GM04504 (cell line): ENCODE measurements at places on chromosomes 12 and 14.

DNA sequence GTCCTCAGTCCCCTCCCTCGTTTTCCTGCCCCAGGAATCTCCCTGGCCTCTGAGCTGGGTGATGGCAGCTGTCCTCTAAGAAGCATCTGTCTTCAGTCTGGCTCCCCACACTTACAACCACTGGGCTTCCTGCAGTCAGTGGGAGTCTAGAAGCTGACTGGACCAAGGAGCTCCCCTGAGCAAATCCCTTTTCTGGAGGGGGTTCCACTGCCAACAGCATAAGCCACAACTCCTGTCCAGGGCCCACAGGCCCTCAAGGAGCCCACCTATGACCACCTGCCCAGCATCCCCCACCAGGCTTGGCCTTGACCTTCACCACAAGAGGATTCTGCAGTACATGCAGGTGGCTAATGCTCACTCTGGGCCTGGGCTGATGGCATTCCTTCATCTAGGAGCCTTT, 4.1 kb downstream of the RDH16 start:
- DNase-seq: no peak

DNA sequence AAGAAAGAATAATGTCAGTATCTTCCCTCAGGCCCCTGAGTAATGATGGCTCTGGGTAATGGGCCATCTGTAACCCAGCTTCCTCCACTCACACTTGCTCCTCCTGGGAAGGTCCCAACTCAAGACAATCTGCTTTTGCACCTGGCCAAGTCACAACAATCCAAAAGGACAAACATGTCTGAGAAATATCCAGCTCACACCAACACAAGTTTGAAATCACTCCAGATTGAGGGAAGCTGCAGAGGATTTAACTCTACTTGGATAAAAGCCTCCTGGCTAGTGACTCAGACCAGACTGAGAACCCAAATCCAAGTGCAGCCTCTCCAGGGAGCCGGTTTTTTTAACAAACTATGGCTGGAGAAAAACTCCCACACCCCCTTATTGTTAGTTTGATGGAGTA, 34.2 kb downstream of the RTRAF start:
- DNase-seq: peak; percentile 68

GRCh38 chr12:94614288-94614721, 36.1 kb downstream of the TMCC3 start:
- DNase-seq: no peak

DNA sequence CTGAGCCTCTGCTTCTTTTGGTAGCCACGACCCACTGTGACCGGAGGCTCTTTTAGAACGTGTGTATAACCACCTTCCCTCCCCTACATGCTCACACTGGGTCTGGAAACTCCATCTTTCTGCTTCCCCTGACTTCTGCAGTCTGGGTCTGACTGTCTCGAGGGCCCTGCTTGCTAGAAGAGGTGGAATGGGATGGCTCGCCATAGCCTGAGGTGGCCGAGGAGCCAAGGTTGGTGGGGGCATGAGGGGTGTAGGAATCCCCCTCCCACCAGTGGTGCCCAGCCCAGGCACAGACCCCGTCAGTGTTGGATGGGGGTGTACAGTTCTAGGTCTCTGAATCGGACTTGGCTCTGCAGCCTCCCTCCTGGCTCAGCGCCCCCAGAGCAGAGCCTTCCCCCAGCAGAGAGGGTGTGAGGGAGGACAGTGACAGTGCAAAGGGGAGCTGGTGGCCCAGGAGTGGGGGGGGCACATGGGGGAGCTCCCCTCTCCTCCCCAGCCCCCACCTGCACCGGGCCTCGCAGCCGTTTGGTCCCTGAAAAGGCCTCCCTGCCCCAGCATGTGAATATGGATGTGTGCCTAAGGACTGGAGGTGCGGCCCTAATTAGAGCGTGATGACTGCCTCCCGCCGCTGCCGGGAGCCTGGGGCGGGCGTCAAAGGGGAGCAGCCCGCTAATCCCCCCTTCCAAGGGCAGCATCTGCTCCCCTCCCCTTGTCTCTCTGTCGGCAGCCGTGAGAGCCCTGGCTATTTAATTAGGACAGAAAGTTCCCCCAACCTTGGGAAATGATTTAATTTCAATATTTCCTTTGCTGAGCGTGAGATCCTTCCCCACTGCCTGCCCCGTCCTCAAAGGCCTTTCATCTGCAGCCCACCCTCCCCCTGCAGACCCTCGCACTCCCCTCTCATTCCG, 196.2 kb upstream of the C14orf180 start:
- no peak for DNase-seq

DNA sequence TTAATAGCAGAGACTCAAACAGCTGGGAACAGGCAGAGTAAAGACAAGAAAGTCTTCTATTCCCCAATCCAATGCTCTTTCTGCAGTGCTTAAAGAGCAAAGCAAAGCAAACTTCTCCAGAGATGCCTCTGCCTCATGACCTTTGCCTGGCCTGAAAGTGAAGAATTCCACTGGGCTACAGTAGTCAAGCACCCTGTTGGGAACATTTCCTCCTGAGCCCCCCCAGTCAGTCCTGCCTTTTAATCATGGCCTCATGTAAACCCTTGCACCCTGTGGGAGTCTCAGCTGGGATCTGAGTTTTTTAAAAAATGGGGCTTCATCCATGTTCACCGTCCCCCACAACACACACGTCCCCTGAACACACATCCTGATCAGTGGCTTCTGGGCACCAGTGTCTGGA, 62.7 kb upstream of the TSPAN11 start:
- no peak for DNase-seq

- no peak for DNase-seq
Observed at GRCh38 chr14:102727336-102728095, 49.7 kb upstream of the TRAF3 start.

DNA sequence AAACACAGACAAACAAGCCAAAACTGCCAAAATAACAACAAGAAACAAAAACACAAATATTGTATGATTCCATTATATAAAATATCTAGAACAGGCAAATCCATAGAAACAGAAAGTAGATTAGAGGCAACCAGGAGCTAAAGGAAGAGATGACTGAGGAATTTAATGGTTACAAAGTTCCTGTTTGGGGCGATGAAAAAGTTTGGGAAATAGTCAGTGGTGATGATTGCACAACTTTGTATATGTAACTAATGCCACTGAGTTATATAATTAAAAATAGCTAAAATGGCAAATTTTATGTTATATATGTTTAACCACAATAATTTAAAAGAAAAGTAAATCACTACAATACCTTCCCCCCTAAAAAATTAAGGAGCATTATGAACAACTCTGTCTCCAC, 24.5 kb downstream of the GNPTAB start:
- no peak for DNase-seq

- DNase-seq: peak; percentile 35
Observed at GRCh38 chr14:75454963-75455546, 27.2 kb downstream of the JDP2 start.

- no peak for DNase-seq
Observed at GRCh38 chr14:68624541-68625220, 168.2 kb downstream of the ZFP36L1 start.

DNA sequence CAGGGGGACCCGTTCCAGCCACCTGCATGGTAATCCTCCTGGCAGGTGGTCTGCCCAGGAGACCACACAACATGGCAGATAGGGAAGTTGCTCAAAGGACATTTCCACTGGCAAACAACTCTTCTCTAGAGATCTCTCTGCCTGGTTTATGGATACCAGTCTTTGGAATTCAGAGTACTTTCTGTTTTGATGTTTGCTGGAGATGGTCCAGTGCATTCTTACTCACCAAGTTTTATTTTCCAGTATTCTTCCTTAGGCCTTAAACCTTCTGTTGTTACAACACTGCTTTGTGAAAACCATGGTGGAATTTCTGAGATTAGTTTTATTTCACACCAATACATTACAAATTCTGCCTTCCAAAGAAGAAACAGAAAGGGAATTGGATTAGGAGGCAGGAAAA, 428.3 kb downstream of the FUT8 start:
- peak; percentile 18 for DNase-seq

GRCh38 chr14:32102152-32102787, 25.2 kb downstream of the ARHGAP5 start:
- DNase-seq: no peak

DNA sequence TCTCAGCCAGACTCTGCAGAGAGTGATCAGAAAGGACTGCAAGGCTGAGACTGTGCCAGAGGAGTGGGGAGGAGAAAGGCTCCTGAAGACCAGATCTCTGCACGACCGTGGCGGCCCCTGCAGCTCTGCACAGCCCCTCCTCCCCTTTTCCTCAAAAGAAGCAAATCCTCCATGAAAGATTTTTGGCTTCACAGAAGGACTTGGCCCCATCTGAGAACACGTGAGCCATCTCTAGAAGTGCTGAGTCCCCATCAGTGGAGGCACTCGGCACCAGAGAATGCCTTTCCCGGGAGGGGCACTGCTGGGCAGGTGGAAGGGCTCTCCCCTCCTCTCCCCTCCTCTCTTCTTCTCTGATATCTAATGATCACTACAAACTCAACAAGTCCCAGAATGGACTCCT, 6.8 kb downstream of the FIGNL2 start:
- no peak for DNase-seq

GRCh38 chr12:53227836-53228235, 4.2 kb downstream of the RARG start:
- no peak for DNase-seq

- no peak for DNase-seq
Observed at GRCh38 chr12:91859347-91859746, 286.3 kb downstream of the BTG1 start.

- DNase-seq: peak; percentile 80
Observed at GRCh38 chr12:55619354-55620138, 17.1 kb upstream of the OR10P1 start.

GRCh38 chr14:85617791-85618190, 87.8 kb downstream of the FLRT2 start:
- no peak for DNase-seq

GRCh38 chr14:96905825-96906224, 108.6 kb downstream of the VRK1 start:
- DNase-seq: no peak

DNA sequence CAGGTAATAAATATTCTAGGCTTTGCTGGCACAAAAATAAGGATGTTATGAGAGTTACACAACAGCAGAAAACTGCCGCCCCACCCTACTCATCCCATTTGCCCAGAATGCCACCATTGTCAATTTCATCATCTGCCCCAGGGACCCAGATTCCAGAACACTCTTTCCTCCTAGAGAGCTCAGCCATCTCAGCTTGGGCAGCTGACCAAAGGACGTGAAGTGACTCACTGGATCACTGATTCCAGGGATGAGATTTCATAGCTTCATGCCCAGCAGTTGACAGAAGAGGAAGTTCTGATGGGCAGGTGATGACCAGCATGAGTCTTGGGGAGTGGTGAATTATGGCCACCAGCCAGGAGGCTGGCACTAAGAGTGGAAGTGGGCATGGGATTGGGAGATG, 450.3 kb downstream of the RMST start:
- DNase-seq: peak; percentile 3

- DNase-seq: no peak
Observed at GRCh38 chr14:92937051-92937937, 14.3 kb downstream of the CHGA start.

GRCh38 chr14:22978981-22979671, 3.2 kb downstream of the AJUBA start:
- DNase-seq: no peak

DNA sequence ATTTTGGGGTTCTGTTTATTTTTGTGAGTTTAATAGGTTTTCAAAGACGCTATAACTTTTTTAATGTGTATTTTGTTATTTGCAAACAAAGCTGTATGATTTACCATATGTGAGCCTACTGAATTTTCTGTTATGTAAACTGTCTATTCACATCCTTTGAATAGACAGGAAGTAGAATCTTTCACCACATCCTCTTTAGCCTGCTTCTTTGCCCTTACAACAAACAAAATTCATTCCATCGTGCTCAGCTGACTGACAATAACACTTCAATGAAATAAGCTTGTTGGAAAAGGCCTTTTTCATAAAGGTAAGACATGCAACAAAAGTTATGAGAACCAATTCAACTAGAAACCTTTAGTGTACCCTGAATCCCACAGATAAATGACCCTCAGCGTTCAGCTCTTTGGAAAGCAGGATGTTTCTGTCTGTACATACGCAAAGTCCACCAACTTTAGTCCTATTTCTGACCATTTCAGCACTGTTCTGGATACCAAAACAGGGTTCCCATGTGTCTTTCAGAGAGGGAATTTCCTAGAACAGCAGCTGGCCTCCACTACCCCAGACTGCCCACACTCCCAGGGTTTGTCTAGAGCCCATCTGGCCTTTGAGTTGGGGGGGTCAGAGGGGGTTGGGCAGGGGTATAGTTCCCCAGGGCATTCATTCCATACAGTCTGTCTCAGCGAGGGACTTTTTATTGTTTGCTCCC, 71.3 kb downstream of the DUSP6 start:
- no peak for DNase-seq

DNA sequence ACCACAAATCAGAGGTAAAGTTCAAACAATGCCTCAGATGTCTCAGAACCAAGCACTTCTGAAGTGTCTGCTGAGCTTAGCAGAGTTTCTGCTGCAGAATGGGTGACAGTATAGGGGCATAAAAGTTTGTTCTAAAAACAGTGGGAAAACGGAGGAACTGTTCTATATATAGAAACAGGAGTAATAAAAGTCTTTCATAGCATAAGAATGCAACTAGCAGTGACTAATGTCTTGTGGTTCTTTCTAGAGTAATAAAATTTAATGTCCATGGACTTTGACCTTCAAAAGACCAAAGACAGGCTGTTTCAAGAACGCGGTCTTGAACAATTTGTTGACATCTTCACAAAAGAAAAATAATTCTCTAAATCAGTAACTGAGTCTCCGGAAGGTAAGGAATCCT, 107.5 kb upstream of the FAR2 start:
- DNase-seq: peak; percentile 73

DNA sequence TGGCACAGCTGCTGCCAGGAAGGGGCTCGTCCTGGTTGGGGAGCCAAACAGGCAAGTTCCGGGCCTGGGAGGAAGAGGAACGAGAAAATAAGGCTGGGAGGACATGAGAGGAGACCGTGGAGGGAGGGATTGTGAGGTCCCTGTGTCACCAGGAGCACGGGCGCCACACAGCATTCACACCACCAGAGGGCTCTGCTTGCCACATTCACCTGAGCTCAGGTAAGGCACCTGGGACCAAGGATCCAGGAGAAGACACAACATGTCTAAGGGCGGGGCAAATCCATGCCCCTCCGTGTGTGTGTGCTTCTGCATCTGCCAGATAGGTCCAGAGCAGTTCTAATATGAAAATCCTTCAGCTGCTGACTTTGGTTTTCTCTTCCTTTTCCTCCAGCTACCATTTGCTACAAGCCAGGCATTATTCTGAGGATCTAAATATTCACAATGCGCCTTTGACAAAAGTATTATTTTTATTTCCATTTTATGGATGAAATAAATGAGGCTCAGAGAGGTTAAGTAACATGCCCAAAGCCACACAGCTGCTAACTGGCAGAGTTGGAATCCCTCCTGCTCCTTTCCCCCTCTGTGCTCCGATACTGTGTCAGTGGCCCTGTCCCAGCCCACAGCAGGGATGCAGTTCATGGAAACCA, 14.6 kb downstream of the RAPGEF3 start:
- DNase-seq: no peak
